Calu3 (cell line): ENCODE measurements at places on chromosomes 7 and 10. TPM values are rescaled to one million over a fixed set of nuclear protein-coding genes. Genes with fewer than 3 reads are reported as not detected.

DNA sequence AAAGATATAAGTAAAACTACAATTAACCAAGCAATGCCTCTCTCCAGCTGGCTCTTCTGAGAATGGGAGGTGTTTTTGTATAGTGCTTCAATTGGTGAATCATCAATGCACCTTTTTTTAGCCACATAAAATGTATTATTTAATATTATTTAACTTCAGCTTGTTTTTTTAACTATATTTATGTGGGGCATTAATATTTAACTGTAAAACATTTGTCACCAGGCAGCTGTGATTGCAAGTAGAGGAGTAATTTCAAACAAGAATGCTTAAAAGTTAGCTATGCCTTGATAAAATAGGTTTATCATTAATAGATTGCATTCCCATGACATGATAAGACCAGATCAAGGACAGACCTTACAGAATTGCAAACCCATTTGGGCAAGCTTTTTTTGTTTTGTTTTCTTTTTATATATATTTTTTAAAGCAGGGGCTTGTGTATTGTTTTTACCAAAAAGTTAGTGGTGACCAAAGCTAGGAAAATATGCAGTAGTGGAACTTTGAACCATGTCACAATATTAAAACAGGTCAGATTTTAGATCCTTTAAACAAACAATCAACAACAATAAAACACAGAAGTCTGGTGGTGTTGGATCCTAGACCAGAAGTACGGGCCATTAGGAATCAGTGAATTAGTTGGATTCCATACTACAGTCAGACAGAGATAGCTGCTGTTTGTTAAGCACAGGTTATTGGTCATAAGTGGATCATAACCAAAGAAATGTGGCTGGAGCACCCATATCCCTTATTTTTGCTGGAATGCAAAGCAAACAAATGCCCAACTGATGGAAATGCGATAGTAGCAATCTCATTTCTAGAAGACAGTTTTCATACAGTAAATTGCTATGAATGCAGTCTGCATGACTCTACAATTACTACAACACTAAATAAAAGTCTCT is 2.9 kb downstream of the CAV2 start:
- H3K4me1 ChIP-seq = peaks cover 31% of the 10 kb centered on the region
- no peak overlapping the region for H3K27ac ChIP-seq
- no peak for DNase-seq
- peaks cover 26% of the 10 kb centered on the region for H3K36me3 ChIP-seq

The BHLHA15 gene
- total RNA-seq = 1.7 and 1.8 TPM in 2 replicates

The TAF6 gene
- 50.5 and 50.8 TPM in 2 replicates for total RNA-seq

DNA sequence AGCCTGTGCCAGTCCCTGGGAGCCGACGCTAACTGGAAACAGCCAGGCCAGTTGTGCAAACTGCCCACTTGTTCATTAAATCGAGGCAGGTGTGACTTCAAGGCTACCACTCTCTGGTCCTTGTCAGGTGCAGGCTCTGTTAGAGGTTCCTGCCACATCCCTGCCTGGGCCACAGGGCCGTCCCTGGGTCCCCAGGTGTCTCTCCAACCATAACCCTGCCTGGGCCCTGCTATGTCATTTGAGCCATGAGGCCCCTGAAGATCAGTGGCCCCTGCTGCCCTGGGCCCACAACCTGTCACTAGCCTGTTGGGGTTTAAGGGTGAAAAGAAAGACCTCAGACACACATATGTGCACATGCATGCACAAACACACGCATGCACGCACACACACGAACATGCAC is 326.9 kb downstream of the TNS3 start:
- H3K27ac ChIP-seq = no peak overlapping the region
- peaks cover 9% of the 10 kb centered on the region for H3K4me1 ChIP-seq
- peaks cover 18% of the 10 kb centered on the region for H3K36me3 ChIP-seq
- no peak for DNase-seq
- H3K4me3 ChIP-seq = peak overlapping the region; percentile 69

The GPR85 gene
- not detected in 2 replicates for total RNA-seq

- H3K4me1 ChIP-seq = peaks cover 9% of the 10 kb centered on the region
- no peak for DNase-seq
- no peak overlapping the region for H3K4me3 ChIP-seq
- H3K27me3 ChIP-seq = no peaks in the 10 kb centered on the region
- H3K36me3 ChIP-seq = peaks cover under 1% of the 10 kb centered on the region
Measured at GRCh38 chr10:86953747-86954680, 3.4 kb downstream of the MMRN2 start.

DNA sequence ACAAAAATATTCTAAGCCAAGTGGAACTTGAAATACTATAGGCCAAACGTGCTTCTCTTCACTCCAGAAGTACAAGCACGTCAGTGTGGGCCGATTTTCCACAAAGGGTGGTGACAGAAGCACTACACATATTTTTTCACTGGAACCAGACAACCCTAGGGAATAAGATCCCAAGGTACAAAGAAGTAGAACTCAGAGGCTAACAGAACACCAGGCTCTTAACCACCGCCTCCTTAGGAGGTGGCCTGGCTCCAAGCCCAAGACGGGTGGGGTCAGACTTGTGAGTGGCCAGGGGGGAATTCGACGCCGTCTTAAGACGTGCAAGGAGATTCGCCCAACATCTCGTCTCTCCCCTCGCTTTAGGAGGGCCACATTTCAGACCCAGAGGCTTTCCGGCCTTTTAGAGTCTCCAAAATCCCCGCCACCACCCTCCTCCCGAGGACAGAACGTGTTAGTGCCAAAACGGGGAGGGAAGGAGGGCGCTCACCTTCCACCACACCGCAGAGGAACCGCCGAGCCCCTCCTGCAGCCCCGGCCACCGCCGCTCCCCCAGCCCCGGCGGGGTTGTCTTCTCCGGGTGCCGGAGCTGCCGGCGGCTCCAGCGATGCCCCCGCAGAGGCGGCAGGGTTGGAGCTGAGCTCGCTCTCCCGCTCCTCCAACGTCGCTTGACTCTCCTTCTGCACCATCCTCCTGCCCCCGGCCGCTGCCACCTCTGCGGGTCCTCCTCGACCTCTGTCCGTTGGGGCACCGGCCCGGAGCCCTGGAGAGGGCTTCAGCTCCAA is 716 bp downstream of the OGA start:
- H3K4me1 ChIP-seq = peaks cover 7% of the 10 kb centered on the region
- H3K4me3 ChIP-seq = peak overlapping the region; percentile 90
- H3K27ac ChIP-seq = peak overlapping the region; percentile 89

DNA sequence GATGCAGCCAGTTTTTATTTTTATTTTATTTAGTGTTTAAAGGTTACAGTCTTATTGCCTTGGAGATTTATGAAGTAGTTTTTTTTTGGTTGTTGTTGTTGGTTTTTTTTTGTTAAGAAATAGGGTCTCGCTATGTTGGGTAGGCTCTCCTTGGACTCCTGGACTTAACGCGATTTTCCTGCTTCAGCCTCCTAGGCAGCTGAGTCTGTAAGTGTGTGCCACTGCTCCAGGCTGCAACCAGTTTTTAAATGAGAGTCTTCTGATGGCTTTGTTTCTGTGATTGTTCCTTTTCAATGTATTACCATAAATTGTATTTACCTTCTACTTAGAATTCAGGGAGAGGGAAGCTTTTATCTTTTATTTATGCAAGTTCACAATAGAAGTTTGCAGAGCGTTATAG is 62.8 kb downstream of the BICC1 start:
- H3K27me3 ChIP-seq = no peaks in the 10 kb centered on the region
- H3K36me3 ChIP-seq = peaks cover 8% of the 10 kb centered on the region
- H3K27ac ChIP-seq = no peak overlapping the region
- peaks cover 62% of the 10 kb centered on the region for H3K4me1 ChIP-seq
